Large intestine (tissue), 12 donors: ENCODE measurements at places on chromosomes 1 and 21.

GRCh38 chr1:9340172-9340854 is 47.6 kb downstream of the SPSB1 start:
- DNase-seq = no peak

- DNase-seq = no peak
Measured at GRCh38 chr1:55298167-55298894, 83.2 kb upstream of the USP24 start.

DNA sequence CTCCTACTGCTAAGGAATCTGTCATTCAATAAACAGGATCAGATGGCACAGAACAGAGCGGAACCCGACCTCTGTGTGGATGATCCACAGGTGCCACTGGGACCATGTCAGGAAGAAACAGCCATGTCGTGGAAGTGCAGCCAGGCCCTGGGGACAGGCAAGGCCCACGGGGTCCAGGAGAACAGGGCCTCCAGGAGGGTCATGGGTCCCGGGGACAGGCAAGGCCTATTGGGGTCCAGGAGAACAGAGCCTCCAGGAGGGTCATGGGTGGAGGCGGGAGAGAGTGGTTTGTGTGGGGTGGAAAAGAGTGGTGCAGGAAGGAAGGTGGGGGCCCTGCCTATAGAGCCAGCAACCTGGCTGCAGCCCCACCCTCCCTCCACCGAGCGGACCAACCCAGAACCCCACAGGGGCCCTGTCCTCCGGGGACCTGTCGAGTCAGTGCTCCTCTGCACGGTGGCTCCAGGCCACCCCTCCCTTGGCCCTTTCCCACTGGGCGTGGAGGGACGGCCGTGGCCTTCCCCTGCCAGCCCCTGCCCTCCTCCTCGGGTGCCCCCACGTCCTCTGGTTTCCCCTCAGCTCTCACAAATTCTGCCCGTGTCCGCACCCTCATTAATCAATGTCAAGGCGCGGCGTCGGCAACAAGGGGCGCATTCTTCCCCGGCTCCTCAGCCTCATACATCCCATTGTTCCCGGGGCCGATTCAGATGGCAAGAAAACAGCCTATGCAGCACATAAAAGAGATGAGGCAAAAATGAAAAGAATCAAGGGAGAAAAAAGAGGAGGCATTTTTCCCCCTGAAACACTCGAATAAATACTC is 146.4 kb downstream of the PRDM16 start:
- DNase-seq = peak; percentile 31

DNA sequence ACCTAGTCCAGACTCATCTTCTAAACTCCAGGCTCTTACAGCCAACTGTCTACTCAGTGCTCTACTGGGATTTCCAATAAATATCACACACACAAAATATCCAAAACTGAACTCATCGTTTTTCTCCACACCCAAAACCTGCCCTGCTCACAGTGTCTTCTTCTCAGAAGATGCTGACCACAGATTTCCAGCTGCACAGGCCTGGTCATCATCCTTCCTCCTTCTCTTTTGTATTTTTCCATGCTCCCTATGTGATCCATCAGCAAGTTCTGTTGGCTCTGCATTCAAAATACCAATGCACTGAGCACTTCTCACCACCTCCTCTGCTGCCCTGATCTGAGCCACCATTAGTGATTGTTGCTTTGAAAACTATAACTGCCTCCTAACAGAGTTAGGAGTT is 159.5 kb upstream of the KAZN start:
- no peak for DNase-seq

DNA sequence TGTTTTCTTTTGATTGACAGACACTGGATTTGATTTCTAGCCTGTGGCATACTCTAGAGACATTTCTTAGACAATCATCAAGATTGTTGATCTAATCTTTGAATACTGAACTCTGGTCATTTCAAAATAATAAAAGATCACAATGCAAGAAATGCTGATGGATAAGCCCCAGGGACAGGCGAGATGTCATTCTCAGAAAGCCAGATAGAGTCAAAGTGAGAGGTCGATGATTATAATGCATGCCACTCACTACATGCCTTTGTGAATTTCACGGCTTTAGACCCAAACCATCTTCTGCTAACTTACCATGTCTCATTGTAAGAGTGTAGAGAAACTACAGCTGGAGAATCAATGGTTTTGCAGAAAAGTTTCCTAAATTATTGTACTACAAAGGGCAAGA is 257.1 kb downstream of the DYRK1A start:
- no peak for DNase-seq

GRCh38 chr1:60274422-60275290 is 201.1 kb upstream of the C1orf87 start:
- DNase-seq = no peak

DNA sequence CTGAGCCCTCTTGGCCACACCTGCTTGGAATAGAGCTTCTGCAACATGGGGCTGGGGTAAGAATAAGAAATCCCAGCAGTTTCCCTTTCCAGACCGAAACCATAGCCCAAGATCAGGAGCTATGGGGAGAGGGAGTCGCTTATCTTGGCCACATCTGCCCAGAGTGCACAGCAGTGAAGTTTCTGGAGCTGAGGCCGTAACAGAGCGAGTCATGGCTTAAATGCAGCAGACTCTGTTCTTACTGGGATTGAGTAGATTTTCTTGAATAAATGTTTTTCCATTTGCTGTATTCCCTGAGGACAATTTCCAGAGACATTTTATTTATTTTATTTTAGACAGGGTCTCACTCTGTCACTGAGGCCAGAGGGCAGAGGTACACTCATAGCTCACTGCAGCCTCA is 33.5 kb downstream of the CFAP57 start:
- DNase-seq = no peak

- DNase-seq = no peak
Measured at GRCh38 chr1:245365095-245366020, 210.6 kb downstream of the KIF26B start.

DNA sequence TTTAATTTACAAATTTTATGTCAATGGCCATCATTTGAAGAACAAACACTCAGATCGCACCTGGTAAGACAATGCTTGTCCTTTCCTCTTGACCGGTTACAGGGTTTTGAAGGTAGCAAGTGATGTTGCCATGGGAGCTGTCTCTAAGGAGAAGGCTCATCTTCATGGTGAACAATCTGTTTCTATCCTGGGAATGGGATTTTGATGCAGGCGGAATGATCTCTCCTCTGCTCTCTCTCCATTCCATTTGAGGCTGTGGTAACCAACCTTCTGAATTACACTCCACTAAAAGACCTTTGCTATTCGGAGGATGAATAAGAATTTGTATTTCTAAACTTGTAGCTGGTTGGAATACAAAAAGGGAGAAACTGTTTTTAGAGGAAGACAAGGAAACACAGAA is 57.9 kb upstream of the SLC5A9 start:
- no peak for DNase-seq

GRCh38 chr21:42535602-42536171 is 22.0 kb downstream of the SLC37A1 start:
- DNase-seq = no peak

- peak; percentile 11 for DNase-seq
Measured at GRCh38 chr1:5481889-5482288, 510.3 kb downstream of the NPHP4 start.

DNA sequence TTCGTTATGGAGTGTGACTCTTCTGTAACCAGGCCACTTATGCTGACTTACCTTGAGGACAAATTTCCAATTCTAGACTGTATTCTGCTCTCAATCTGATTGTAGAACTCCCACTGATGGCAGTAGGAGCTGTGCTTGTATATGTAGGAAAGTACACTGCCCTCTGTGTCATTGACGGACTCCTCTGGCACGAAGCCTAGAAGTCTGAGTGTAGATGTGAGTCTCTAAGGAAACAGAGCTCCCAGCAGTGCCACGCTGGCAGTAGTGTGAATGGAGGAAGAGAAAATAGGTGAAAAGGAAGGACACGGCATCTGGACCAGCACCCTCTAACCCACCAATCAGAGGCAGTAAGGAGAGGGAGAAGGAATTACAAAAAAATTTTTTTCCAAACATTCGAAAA is 130.4 kb upstream of the ADGRL2 start:
- peak; percentile 75 for DNase-seq

- no peak for DNase-seq
Measured at GRCh38 chr21:29196670-29197191, 66.3 kb downstream of the MAP3K7CL start.

GRCh38 chr21:45299026-45299863 is 11.6 kb upstream of the POFUT2 start:
- no peak for DNase-seq

DNA sequence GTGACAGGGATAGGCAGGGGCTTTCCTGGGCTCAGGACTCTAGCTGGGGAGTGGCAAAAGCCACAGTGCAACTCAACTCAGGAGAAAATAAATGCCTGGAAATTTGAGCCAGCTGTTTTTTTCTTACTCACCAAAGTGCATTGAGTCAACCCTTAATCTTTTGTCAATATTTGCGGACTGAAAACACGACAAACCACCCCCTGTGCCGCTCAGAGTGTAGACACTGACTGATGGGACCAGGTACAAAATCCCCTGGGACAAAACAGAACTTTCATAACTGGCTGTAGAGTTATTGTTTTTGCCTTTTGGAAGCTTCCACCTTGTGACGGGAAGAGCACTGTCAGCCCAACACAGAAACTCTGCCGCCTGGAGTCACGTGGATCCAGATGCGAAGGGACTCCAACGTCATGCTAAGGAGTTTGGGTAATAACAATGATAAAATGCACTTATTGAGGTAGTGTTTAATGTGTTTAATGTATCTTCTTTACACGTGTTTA is 164.6 kb downstream of the PLPP3 start:
- no peak for DNase-seq

- DNase-seq = no peak
Measured at GRCh38 chr21:45265721-45266517, 21.8 kb downstream of the POFUT2 start.

- peak; percentile 76 for DNase-seq
Measured at GRCh38 chr1:16960560-16961296, 19.7 kb downstream of the MFAP2 start.

GRCh38 chr1:30615076-30615795 is 108.1 kb downstream of the MATN1 start:
- DNase-seq = no peak

DNA sequence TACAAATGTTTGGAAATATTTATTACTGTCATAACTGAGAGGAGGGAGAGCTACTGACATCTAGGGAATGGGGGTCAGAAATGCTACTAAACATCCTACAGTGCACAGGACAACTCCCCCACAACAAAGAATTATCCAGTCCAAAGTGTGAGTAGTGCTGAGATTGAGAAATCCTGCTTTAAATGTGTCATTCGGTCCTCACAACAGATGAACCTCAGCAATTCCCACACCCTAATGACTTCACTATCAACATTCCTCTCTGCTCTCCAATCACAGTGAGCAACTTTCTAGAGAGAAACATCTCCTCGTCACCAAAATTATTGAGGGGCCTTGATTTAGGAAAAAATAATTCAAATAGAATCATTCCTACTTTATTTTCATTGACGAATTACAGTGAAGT is 18.0 kb downstream of the OMA1 start:
- DNase-seq = peak; percentile 70

- DNase-seq = no peak
Measured at GRCh38 chr1:65255035-65255655, 54.2 kb upstream of the DNAJC6 start.

- peak; percentile 35 for DNase-seq
Measured at GRCh38 chr21:42258150-42258884, 39.4 kb downstream of the ABCG1 start.

DNA sequence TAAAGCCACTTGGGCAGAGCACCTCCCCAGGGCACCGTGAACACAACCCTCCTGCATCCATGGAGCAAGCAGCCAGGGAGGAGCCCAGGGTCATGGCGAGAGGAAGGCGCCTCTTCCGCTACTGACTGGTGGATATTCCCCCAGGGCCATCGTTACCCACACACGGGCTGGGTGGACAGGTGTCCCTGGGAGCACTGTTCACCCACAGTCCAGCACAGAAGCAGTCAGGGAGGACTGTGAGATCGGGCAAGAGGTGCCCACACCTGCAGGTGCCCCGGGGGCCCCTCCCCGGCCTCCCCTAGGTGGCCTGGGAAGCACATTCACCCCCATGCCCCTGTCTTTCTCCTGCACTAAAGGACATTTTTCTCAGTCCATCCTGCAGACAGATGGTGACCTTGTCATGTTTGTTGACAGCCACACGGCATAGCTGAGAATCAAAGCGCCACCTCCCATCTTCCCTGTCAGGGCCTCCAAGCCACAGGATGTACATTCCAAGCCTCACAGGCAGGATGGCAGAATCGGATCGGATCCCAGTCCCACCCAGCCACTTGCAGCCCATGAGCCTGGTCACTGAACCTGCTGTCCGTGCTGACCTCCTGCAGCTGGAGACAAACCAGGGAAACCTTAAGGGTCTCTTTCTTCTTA is 160.2 kb downstream of the PRDM16 start:
- no peak for DNase-seq

GRCh38 chr1:56897150-56898004 is 42.8 kb downstream of the C8A start:
- DNase-seq = peak; percentile 49

- DNase-seq = no peak
Measured at GRCh38 chr1:32044234-32044633, 28.5 kb upstream of the TMEM39B start.

DNA sequence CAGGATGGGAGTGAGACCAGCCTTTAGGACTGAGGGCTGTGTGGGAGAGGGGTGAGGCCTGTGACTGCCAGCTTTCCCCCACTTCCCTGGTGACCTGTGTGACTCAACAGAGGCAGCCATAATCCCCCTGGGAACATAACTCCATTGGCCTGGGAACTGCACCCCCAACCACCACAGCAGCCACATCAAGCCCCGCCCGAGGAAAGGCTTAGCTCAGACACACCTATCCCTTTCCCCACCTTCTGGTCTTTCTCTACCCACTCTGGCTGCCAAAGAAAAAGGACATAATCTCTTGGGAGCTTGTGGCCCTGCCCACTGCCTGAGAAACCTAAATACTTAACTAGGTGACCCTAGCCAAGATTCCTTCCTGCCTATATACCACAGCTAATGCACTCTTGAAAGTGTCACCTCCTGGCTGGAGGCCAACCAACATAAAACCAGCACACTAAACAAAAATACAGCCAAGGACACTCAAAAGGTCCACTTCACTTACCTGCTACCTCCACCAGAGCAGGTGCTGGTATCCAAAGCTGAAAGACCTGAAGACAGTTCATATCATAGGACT is 406.6 kb upstream of the CAMK1G start:
- DNase-seq = no peak

DNA sequence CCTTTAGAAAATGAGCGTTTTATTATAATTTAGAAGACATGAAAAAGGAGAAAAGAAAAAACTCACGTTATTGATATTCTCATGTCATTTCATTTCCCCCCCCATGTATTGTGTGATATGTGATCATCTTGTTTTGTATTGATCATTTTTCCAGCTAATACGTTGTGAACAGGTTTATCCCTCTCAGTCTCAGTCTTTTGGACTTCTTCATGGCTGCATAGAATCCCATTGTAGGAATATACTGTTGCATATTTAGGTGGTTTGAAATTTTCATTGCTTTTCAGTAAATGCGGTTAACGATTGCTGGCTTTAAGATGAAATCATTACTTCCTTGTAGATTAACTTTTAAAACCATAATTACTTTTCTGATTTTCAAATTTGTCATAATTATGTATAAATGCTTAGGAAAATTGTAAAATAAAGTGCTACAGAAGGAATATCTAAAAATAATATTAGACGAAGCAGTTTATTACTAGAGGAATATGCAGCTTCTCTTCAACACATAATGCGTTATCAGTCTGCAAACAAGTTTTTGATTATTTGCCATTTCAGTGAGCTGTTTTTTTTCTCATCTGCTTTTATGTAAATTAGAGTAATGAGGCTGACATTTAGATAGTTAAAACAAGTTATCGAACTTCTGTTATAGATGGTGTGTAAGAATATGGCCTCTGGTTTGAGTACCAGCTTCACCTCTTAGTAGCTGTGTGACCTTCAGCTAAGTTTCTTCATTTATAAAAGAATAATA is 1.8 kb downstream of the SON start:
- no peak for DNase-seq

- no peak for DNase-seq
Measured at GRCh38 chr1:68969441-68969840, 472.6 kb upstream of the DEPDC1 start.
